ENCODE measurements at places on chromosomes 16 and 17.

- no peak for DNase-seq
Observed at GRCh38 chr16:56198006-56198754, 6.9 kb downstream of the GNAO1 start.

DNA sequence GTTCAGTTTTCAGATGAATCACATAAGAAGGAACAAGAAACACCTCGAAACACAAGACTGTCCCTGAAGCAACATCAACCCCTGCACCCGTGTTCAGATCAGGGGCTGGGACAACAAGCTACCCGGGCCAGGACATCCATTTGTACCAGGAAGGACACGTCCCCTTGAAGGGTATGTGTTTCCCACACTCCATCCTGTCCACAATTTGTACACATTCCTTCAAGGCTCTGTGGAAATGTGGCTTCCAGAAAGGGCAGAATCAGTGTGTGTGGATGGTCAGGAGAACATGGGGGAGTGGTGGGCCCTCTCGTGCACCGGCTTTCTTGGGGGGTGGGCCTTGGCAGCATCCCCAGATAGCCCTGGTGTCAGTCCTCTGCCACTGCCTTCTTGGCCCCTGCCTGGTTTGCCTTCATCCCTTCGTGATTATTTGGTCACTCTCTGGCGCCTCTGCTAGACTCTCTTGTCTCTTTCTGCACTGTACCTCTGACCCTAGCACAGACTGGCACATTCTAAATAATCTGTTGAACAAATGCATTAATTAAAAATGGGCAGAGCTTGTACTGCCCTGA lies 10.3 kb downstream of the KIFC3 start:
- DNase-seq, result no peak

GRCh38 chr17:74218436-74218835 lies 5.1 kb downstream of the TTYH2 start:
- no peak for DNase-seq

DNA sequence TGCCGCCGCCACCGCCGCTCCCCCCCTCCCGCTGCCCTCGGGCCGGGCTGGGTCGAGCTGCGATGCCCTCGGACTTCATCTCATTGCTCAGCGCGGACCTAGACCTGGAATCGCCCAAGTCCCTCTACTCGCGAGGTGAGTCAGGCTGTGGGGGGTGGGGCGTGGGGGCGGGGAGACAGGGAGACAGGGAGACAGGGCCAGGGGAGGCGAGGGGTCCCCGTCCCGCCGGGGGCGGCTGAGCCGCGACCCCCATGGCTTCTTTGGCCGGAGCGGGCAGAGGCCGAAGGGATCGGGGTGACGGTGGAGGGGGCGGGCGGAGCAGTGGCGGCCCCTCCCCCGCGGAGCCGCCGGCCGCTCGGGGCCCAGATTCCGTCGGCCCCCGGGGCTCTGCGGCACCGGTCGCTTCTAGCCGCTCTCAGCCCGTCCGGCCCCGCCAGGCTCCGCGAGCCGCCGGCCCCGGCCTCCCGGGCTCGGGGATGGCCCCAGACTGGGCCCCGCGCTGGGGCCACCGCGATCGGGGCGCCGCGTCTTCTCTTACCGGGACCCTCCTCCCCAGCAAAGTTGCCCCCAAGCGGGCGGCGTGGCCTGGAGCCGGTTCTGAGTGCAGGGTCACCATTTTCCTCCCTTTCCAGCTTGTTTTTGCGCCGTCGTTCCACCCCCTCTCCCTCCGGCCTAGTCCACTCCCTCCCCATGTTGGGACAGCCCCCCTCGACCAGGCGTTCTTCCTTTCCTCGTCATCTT lies 644 bp downstream of the NFAT5 start:
- DNase-seq, result peak; percentile 21

DNA sequence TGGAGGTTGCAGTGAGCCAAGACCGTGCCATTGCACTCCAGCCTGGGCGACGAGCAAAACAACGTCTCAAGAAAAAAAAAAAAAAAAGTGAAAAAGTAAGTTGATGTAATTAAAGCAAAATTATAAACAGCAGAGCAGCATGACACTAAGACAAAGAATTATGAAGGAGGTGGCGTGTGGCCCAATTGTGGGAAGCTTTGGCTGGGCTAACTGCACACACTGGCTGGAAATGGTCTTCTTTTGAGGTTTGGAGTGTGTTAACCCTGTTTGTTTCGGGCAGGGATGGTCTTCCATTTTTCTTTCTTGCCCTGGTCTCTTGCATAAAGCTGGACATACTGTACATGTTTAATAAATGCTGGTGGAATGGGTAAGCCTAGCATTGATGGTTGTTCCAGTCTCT lies 54.8 kb downstream of the RAP1GAP2 start:
- DNase-seq, result no peak

Data from stimulated activated CD4-positive, alpha-beta T cell treated with anti-CD3 and anti-CD28 coated beads, Interleukin-4, amount 100 ng/mL, for 4 hours (primary cell).